ENCODE measurements at places on chromosomes 1 and 21.

DNA sequence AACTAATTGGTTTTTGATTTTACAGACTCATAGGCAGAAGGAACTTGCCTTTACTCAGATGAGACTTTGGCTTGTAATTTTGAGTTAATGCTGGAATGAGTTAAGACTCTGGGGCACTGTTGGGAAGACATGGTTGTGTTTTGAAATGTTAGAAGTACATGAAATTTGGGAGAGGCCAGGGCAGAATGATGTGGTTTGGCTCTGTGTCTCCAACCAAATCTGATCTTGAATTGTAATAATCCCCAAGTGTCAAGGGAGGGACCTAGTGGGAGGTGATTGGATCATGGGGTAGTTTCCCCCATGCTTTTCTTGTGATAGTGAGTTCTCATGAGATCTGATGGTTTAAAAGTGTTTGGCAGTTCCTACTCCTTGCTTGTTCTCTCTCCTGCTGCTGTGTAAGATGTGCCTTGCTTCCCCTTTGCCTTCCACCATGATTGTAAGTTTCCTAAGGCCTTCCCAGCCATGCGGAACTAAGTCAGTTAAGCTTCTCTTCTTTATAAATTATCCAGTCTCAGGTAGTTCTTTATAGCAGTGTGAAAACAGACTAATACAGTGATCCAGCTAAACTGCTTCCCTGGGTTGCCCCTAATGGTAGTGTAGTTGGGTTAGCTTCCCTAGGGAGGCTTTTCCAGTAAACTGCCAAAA, 10.2 kb downstream of the CPT2 start:
- DNase-seq = no peak

- DNase-seq = no peak
These were observed 5.6 kb downstream of the BSDC1 start for GRCh38 chr1:32388641-32389040.

DNA sequence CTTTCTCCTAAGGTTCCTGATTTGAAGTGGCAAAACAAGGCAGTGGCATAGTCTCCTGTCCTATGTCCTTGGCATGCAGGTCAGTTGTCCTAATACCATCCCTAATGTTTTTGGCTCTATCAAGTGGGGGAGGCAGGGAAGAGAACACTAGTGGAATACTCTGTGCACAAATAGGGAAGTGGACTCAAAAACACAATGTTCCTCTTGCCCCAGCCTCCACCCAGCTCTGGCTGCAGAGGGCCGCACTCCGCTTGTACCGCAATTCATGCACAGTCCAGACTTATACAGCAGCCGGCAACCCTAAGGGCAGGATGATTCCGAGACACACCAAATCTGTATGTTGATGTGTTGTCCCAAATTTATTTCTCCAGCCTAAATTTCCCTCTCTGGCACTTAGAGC, 14.5 kb downstream of the PLEKHO1 start:
- DNase-seq = no peak

DNA sequence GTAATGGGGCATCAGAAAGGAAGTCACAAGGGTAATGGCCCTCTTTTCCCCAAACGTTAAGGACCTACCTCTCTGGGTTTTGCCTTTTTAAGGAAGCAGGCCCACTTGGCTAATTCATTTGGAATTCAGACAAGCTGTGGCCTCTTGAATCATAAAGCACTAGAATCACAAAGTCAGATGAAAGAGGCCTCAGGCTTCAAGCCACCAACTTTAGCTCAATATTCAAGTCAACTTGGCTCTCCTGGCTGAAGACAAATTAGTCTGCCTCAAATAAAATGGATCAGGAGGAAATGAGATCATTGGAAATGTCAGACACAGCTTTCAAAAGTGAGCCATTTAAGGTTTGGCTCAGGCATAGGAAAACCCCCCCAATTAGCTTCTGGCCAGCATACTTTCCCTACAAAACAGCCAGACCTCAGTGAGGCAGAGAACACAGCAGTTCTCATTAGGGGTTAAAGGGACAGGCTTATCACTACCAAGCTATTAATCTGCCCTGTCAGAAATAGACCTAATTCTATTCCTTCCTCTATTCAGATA, 34.3 kb downstream of the SLC35D1 start:
- DNase-seq = no peak

DNA sequence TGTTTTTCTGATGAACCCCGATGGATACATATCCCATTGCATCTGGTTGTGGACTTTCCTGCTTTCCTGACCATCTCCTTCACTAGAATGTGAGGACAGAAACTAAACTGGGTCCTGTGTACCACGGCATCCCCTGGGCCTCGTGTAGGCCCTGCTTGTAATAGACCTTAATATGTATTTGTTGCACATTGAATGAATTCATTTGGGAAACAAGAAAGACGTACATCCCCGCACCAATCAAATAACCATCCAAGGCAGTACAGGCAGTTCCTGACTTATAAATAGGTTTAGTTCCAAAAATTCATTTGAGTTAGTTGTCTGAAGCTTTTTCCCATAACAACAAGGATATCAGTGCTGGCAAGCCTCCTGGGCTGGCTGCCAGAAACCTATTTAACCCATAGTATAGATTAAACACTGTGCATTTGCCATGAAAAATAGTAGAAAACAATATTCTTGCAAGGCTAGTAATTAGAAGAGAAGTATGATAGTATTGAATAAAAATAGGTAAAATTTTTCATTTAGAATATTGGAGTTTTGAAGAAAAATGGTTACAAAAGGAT, 81.8 kb upstream of the CD34 start:
- no peak for DNase-seq

- no peak for DNase-seq
These were observed 7.1 kb upstream of the CD101 start for GRCh38 chr1:116994411-116994810.

DNA sequence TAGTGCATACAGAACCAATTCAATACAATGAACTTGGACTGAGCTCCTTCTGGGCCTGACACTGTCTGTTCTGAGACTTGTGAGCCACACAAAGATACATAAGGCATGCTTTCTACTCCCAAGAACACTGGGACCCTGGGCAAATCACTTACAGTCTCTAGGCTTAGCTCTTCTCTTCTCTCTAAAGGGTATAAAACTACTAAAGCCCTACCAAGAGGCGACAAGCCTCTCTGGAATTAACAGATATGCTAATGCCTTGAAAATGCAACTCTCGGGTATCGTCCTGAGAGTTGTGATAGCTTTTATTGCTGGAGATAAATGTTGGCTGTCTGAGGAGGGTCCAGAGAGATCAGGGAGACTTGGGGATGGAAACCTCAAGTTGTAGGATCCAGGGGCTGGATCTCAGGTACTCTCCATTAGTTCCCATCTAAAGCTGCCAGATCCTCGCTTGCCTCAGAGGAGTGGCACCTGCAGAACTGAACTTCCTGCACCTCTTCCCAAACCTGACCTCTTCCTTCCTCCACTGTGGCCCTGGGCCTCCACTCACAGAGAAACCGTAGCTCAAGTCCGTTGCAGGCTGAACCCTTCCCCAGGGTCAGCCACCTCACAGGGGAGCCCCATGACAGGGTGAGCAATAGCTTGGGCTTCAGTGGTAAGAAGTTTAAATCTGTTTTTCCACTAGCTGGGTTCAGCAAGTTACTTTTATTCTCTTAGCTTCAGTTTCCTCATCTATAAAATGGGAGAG, 11.5 kb upstream of the CFAP45 start:
- no peak for DNase-seq

DNA sequence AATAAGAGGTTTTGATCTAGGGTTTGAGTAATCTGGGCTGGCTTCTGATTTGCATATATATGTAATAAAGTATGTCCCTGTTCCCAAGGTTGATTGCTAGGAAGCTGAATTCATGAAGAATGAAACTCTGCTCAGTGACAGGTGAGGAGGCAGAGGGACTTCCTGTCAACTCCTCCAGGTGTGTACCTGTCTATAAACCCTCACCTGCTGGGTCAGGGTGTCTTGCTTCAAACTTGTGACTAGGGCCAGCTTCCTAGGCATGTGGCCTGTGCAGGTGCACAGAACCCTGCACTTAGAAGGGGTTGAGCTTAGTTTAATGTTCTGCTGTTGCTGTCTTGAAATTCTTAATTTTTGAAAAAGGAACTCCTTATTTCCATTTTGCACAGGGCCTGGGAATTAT, 21.1 kb downstream of the OLFML3 start:
- DNase-seq = no peak

DNA sequence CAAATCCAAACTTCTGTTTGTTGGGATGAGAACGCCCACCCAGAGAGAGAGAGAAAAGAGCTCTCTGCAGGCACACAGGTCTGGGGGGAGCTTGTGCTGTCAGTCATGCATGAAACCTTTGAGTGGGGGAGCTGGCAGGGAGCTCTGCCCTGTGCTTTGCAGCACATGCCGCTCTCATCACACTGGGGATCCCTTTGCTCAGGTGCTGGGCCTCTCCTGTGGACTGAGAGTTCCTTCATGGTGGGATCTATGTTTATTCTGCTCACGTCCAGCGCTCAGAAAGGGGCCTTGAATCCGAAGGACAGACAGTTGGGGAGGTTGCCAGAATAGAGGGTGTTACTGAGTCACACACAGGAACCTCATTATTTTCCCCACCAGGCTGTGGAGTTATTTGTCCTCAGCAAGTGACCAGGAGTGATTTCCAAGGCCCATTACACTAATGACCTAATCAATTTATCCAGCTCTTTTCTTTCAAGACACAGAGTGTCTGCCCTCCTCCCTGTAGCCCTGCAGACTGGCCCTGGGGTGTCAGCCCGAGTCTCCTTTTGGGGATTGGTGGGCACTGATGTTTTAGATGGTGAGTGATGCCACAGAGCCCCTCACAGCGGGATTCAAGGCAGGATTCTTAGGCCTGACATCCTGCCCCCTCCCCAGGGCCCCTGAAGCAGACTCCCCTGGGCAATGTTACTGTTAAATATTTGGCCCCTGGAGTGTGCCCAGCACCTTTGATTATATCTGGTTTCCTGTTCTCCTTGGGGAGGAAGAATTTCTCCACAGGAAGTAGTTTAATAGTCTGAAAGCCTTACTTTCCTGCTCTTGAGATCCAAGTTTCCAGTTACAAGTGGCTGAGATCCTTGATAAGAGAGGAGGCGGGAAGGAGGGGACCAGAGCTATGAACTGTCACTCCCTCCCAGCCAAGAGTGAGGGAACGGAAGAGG, 22.3 kb downstream of the MYBPH start:
- DNase-seq = peak; percentile 58

- no peak for DNase-seq
These were observed 1.7 kb downstream of the NR5A2 start for GRCh38 chr1:200029035-200029821.

DNA sequence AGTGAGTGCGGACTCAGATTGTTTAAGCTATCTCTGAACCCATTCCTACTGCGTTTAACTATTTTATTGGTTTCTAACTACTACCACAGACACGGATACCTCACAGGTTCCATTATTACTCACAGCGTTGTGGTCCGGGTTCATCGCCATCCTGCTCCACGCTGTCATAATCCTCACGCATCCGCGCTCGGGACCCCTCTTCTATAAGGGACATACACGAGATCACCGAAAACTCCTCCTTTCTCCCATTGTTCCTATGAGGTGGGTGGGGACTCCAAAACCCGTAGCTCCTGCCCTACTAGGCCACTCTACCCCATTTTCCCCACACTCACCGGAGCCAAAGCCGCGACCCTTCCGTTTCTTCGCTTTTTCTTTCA, 610 bp downstream of the RBM8A start:
- no peak for DNase-seq

DNA sequence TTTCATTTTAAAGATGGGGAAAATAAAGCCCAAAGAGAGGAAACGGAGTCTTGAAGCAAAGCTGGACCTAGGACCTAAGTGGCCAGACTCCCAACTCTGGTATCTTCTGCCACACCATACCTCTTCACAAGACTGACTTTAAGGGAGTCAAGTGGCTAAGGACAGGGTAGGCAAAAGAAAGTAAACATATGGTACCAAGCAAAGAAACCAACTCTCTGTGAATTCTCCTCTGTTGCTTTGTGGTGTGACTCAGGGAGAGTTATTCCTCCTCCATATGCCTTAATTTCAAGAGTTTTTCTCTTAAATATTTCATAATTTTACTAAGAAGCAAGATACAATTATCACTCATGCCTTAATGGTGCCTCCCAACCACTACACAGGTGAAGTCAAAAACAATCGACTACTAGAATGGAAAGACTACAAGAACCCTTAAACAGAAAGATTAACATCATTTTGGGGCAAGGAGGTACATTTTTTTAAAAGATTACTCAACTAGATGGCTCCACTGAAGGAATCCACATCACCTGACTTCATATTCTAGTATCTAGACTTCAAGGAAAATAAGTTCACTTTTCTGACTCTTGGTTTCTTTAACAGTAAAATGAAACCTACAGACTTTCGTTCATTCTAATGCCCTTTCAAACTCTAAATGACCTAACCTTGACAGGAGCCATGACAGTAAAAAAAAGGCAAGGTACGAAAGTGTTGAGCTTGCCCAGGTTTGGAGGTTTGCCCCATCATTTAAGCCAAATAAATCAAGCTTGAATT, 44.2 kb downstream of the LUZP1 start:
- no peak for DNase-seq

DNA sequence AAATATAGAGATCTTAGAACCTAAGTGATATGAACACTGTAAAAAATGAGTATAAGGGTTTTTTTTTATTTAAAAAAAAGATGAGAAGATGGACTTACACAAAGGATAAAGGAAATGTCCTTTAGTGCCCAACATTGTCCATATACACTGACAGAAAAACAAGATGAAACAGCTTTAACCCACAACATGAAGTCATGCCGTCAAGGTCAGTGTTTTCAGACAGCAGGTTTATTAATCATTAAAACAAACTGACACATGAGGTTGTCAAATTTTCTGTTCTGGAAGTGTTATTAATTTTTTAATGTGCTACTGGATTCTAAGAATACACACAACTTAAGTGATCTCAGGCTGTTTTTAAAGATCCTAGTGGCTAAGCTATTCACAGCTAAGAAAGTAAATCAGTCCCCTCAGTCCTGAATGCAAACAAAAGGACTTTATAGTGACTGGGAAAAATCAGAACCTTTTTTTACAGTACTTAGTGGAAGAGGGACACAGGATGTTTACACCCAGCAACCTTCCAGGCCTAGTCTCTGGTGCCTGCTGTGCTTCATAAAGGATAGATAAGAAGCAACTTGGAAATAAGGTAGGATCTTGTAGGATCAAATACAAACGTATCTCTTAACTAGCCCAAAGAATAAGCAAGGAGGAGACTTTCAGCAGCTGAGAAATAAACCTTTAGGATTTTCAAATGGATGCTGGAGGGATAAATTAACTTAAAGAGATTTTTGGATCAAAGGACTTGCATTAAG, 21.9 kb upstream of the PKN2 start:
- no peak for DNase-seq
